Thyroid gland (tissue), 4 donors: ENCODE measurements at places on chromosomes 1 and 21. TPM values are rescaled to one million over a fixed set of nuclear protein-coding genes. Genes with fewer than 3 reads are reported as not detected.

Gene VAV3
- 17.7 TPM for total RNA-seq

- H3K27me3 ChIP-seq: no peaks in the 10 kb centered on the region
- no peak overlapping the region for H3K27ac ChIP-seq
- no peak overlapping the region for H3K4me3 ChIP-seq
- no peak for DNase-seq
Observed at GRCh38 chr1:15820478-15820877, 13.0 kb upstream of the UQCRHL start.

GRCh38 chr21:46068516-46069079 lies 29.3 kb upstream of the COL6A2 start:
- peaks cover 9% of the 10 kb centered on the region for H3K4me1 ChIP-seq
- no peak overlapping the region for H3K4me3 ChIP-seq
- no peak overlapping the region for H3K27ac ChIP-seq
- DNase-seq: no peak

DNA sequence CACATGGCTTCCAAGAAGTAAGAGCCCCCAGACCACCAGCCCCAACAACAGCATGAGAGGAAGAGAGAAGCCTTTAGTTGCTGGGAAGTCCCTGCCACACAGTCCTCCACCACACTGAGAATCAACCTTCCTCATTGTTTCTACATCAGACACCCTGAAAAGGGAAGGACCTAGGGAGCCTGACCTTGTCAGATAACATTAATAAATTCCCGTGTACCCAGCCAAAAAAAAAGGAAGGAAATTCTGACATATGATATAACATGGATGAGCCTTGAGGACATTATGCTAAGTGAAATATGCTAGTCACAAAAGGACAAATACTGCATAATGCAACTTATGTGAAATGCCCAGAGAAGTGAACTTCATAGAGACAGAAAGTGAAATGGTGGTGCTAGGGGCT lies 65.6 kb upstream of the ARHGAP29 start:
- no peak overlapping the region for H3K27ac ChIP-seq
- H3K36me3 ChIP-seq: no peaks in the 10 kb centered on the region
- H3K4me3 ChIP-seq: no peak overlapping the region
- no peaks in the 10 kb centered on the region for H3K27me3 ChIP-seq
